ENCODE measurements at places on chromosomes 11 and 22. TPM values are rescaled to one million over a fixed set of nuclear protein-coding genes. Genes with fewer than 3 reads are reported as not detected.

INPP5J gene
- total RNA-seq, result 16.6 TPM

- no peak for DNase-seq
Measured at GRCh38 chr11:120376547-120377182, 40.5 kb downstream of the ARHGEF12 start.

DNA sequence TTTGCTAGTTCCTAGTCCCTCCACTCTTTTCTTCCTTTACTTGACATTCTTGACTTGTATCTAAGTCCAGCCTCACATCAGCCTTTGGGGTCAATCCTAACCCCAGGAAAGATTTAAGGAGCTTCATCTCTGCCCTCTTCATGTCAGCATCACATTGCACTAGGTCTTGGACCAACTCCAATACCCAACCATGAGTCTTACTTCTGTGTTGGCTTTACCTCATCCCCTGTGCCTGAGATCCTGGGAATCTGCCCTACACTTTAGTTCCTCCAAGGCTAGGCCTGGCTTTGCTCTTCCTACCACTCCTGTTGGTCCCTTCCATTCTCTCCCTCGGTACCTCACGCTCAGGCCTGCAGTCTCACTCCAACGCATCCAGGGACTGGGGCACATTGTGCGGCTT, 117.0 kb downstream of the SLC1A2 start:
- DNase-seq, result no peak

SNX32 gene
- total RNA-seq, result not detected

MGAT3 gene
- total RNA-seq, result 5.9 TPM

- DNase-seq, result no peak
Measured at GRCh38 chr11:13962198-13962561, 343 bp upstream of the SPON1 start.

GRCh38 chr22:48639896-48640748, 1187.6 kb downstream of the BRD1 start:
- peak; percentile 55 for DNase-seq

DNA sequence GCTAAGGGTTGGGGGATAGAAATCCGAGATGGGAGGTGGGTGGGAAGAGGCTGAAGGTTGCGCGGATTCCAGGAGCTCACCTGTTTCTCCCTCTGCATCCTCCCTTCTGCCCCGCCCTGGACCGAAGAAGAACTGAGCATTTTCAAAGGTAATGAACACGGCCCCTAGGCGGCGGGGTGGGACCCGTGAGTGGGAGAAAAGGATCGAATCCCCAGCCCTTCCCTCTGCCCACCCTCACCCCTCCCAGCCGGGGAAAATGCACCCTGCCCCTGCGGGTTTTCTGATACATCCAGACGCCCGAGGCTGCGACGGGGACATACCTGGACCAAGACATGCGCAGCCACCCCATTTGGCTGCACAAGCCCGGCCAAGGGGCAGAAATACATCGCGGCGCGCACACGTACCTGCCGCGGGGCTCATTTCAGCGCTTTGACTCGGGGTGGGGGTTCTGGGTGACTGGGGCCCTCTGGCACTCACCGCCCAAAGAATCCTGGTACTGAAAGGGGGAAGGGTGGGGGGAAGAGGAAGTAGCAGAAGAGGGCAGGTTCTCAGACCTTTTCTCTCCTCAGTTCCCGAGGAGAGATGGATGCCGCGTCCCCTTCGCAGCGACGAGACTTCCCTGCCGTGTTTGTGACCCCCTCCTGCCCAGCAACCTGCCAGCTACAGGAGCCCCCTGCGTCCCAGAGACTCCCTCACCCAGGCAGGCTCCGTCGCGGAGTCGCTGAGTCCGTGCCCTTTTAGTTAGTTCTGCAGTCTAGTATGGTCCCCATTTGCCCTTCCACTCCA, 6.0 kb downstream of the VSIG2 start:
- no peak for DNase-seq

- no peak for DNase-seq
Measured at GRCh38 chr11:113281052-113281725, 33.2 kb upstream of the TTC12 start.
